8988T (cell line): ENCODE measurements at places on chromosomes 1 and 21.
A peak's percentile ranks its signal among the peaks of the same experiment; 100 is the strongest.

- no peak for DNase-seq
Measured at GRCh38 chr1:116256875-116257274, 116.2 kb upstream of the ATP1A1 start.

DNA sequence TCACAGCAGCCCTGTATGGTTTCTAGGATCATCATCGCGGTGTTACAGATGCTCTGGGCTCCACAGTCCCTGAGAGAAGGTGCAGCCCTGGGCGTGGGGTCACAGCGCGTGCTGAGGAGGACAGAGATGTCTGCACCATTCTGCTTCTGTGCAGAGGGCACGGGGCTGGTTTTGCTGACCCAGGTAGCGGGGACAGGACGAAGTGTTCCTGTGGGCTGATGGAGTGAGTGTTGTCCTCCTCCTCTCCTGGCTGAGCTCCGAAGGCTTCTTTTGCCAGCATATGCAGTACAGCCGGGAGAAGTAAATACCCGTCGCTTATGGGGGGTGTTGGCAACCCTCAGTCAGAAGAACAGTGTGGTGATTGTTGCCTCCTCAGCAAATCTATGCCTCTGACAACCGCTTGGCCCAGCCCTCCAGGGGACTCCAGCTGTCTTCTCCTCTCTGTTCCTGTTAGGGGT, 101.5 kb downstream of the DDX20 start:
- DNase-seq: no peak

DNA sequence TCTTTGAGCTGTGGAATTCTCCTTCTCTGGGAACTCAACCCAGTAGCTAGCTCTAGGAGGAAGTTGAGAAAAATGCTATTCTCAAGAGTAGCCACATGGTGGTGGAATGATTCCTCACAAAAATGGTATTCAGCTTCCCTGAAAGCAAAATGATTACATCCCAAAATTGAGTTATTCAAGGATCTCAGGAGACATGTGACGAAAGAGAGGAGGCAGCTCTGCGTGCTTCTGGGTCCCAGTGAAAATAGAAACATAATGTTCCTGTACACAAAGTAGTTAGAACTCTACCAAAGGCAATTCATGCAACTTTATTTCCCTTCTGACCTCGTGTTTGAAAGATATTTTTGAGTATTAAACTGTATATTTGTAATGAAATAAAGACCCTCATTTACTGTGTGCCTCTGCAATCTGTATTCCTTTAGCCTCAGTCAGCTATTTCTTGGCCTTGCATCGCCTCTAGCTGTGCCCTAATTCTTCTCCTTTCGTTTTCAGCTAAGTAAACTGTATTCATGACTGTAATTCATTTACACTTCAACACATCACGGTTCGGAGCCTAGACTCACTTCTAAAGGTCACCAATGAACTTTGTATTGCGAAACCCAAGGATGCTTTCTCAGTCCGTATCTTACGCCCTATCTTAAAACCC, 167.3 kb downstream of the FASLG start:
- no peak for DNase-seq

GRCh38 chr1:179872558-179872957, 5.0 kb downstream of the TOR1AIP2 start:
- no peak for DNase-seq

DNA sequence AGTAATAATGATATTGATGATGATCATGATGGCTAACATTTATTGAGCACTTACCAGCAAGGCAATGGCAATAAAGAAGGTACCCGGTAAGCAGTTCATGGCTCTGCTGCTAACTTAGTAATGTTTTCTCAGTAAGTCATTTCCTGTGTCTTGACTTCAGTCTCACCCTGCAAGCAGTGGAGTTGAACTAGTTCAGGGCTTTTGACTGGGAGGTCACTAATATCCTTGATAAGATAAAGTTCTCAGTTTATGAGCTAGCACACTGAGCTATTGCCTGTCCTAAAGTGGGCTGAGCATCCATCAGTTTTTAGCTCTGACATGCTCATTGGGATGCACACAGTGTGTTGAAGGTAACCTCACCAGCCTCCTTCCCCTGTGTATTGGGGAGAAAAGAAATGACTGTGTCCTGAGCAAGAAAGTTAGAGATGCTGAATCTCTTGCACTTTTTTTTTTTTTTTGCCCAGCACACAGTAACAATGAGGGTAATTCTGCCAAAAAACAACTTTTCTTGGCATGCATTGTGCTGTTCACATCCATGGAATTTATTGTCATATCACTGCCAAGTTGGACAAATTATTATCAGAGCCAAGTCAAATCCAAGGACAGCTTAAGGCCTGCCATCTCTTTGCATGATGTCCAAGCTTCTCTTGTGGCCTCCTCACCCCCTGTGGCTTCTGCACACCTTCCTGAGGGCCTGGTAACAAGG, 55.5 kb upstream of the GADD45A start:
- DNase-seq: no peak

GRCh38 chr1:208243967-208244916, at the start of gene PLXNA2:
Gene PLXNA2, minus strand, starts transcription at chr1:208244384. Its CDS starts 26,462 bp downstream, at chr1:208217922.
- DNase-seq: peak; percentile 52

- no peak for DNase-seq
Measured at GRCh38 chr1:245207801-245208200, 53.0 kb downstream of the KIF26B start.

DNA sequence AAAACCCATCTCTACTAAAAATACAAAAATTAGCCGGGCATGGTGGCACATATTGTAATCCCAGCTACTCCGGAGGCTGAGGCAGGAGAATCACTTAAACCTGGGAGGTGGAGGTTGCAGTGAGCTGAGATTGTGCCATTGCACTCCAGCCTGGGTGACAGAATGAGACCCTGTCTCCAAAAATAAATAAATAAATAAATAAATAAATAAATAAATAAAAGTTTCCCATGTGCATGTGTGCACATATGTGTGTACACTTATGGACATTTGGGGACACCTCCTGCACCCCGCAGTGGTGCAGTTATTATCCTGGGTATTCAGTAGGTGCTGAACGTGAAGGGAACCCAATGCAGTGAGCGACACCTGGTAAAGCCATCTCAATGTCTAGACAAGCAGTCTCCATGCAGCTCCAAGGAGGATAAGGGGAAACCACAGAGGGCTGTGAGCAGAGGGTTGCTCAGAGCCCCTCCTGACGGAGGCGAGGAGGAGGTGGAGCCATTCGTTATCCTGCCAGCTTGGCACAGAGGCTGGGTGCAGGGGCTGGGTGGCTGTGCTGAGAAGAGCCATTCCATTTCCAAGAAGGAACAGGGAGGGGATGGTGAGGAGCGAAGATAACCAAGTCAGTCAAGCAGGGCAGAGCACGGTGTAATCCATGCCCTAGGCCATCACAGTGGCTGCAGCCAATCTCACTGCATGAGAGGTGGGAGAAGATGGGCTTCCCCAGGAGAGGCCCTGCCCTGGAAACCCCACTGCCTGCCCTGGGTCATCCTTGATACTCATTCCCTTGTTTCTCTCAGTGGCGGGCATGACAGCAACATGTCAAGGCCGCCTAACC, 25.6 kb downstream of the UBIAD1 start:
- DNase-seq: no peak

GRCh38 chr1:17186216-17186909, 18.6 kb upstream of the PADI1 start:
- DNase-seq: no peak

DNA sequence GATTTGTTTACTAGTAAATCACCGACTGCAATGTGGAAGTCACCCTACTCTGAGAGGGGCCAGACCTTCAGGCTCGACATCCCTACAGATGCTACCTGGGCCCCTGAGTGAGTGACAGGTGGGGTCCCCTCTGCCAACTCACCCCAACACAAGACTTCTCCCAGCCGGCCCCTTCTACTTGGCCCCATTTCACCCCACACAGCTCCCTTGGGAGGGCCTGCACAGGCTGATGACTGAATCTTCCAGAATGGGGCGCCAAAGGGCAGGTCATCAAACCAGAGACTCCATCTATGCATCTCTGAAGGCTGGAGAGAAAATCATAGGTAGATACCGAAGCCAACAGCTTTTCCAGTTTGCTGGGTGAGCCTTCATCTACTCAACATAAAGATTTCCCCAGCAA, 9.4 kb upstream of the S100A8 start:
- DNase-seq: no peak

- DNase-seq: no peak
Measured at GRCh38 chr1:103371234-103371633, 154.3 kb upstream of the RNPC3 start.

- DNase-seq: no peak
Measured at GRCh38 chr1:55179177-55179835, 35.9 kb downstream of the USP24 start.

- DNase-seq: no peak
Measured at GRCh38 chr1:74464037-74464436, 48.4 kb downstream of the LRRC53 start.

DNA sequence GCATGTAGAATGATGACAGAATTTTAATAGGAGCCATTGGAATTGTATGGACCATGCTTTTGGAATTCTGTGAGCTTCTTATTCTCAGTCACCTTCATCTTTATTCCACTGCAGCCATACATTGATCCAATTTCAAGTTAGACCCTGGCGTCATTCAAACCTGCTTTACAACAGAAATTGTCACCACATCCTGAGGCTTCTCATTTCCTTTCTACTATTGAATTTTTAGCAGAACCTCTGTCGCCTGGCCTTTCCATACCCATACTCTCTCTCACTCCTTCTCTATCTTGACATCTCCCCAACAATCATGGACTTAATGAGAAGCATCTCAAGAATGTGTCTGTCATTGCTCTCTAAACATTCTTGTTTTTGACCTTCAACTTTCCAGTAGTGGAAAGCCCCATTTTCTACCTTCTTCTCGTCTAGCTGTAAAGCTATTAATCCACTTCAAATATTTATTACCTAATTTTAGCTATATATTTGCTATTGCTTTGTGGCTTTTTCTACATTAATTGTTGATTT, 74.1 kb downstream of the CRB1 start:
- no peak for DNase-seq

DNA sequence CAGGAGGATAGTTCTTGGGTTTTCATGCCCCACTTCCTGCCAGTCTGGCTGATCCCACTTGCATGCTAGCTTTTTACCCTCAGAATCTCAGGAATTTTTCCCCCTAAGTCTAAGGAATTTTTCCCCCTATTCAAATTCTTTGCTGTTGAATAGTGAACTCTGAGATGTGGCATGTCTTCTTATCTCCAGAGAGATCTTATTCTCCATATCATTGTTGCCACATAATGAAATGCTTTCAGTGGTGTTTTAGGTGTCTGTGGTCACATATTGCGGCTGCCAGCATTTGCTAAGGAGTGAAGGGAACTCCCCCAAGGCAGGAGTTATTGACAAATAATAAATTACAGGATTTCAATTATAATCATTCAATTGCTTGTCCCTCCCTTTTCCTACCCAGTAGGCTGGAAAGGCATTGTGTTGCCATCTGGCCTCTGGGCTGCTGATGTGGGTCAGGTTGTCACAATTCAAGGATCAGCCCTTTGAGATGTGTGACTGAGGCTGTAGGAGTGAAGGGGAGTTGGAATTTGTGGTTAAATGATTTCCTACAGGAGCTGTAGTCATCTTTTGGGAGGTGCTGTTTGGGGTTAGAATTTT, 3.9 kb upstream of the FLG start:
- no peak for DNase-seq

- no peak for DNase-seq
Measured at GRCh38 chr1:244388961-244389360, 62.7 kb downstream of the ADSS2 start.

DNA sequence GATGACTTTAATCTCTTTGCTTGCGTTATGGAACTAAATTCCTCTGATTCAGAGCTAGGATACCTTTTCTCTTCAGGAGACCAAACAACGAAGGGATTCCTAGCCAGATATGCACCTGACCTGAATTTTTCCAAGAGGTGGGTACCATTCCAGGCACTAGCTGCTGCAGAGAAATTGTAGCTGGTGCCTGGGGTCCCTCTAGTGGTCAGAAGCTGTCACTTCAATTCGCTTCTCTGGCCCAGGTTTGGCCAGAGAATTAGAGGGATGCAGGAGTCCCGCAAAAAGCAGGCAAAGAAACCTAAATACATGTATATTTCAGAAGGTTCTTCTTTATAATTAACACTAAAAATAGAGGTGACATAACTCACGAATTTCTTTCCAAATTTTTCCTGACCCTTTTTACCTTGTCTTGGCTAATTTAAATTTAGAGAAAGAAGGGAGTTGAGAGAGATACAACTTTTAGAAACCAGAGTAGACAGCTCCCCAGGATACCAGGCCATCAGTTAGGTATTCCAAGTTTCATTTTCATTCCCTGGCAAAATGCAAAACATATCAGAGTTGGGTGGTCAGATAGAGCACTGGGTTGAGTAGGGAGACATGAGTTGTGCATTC, 9.6 kb downstream of the ACKR1 start:
- no peak for DNase-seq

GRCh38 chr1:218347723-218348627, 2.8 kb downstream of the TGFB2 start:
- no peak for DNase-seq

GRCh38 chr1:151993084-151993733, 450 bp downstream of the S100A10 start:
- DNase-seq: no peak

- peak; percentile 17 for DNase-seq
Measured at GRCh38 chr1:905811-906599, 17.7 kb upstream of the SAMD11 start.

GRCh38 chr1:107664982-107665925, 299.7 kb downstream of the VAV3 start:
- no peak for DNase-seq

GRCh38 chr1:13764588-13765332, 64.8 kb downstream of the PRDM2 start:
- no peak for DNase-seq

- DNase-seq: no peak
Measured at GRCh38 chr1:66633159-66633558, 99.2 kb downstream of the SGIP1 start.

DNA sequence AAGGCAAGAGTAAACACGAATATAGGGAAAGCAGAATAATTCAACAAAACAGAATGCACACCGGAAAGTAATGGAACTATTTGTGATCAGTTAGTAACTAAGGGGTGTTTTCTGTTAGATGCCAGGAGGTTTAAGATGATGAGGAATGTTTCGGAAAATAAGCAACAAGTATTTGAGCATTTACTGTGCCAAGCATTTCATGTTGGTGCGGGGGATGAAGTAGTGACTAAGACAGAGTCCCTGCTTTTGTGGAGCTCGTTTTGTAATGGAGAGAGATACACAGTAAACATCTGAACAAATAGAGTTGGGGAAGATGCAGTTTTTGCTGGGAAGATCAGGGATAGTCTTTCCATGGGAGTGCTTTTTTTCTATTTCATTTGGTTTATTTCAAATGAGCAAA, 78.7 kb downstream of the DYRK1A start:
- no peak for DNase-seq

- no peak for DNase-seq
Measured at GRCh38 chr1:153532181-153532580, 3.6 kb downstream of the S100A6 start.
